ENCODE measurements at places on chromosomes 1 and 21.

DNA sequence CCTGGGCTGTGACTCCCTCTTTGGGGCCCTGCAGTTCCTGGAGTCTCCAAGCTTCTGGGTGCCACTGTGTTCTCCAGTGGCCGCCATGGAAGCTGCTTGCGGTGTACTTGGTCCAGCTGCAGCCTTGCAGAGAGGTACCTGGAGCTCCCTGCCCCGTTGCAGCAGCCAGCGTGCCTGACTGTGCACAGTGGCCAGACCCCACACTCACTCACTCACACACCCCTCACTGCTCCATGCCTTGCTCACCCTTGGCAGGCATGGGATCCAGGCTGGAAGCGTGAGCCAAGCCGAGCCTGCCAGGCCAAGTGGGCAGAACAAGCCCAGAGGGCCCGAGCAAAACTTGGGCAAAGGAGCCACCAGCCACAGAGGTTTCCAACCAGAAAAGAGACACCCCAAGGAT is 43.0 kb downstream of the MATN1 start:
- DNase-seq = no peak

DNA sequence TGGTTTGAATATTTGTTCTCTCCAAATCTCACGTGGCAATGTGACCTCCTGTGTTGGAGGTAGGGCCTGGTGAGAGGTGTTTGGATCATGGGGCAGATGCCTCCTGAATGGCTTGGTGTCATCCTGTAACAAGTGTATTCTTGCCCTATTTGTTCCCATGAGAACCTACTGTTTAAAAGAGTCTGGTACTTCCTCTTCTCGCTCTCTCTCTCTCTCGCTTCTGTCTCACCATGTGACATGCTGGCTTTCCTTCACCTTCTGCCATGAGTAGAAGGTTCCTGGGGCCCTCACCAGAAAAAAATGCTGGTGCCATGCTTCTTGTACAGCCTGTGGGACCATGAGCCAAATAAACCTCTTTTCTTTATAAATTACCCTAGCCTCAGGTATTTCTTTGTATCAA is 8.4 kb upstream of the PAXBP1 start:
- DNase-seq = no peak

DNA sequence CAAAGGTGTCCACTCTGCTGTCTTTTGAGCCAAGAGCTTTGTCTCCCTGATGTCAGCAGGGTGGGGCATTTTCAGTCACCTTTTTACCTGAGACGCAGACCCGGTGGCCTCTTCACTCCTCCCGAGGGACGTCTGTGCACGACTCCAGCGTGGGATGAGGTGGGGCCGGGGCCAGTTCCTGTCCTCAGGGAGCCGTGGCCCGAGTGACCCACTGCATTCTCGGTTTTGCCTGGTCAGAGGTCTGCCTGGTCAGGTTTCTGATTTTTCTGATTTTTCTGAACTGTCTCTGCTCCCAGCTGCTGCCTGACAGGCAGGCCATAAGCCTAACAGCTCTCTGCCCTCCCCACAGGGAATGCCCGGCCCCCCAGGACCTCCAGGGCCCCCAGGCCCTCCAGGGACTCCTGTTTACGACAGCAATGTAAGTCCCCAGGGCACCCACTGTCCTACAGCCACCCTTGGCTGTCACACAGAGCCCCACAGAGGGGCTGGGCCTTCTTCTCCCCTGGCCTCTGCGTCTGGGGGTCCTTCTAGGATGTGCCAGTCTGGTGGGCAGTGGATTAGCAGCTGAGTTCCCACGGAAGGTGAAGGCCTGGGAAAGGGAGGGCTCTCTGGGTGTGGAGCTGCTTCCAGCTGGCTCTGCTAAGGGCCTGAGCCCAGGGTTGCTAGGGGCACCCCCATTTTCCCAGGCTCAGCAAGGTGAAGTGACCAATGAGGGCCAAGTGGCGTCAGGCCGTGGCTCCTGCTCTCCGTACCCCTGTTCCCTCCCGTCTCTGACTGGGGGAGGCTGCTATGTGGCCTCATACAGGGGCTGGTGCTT is 45.9 kb downstream of the SLC19A1 start:
- no peak for DNase-seq

- DNase-seq = no peak
These were observed 106.9 kb downstream of the KCNJ15 start for GRCh38 chr21:38363693-38364092.

DNA sequence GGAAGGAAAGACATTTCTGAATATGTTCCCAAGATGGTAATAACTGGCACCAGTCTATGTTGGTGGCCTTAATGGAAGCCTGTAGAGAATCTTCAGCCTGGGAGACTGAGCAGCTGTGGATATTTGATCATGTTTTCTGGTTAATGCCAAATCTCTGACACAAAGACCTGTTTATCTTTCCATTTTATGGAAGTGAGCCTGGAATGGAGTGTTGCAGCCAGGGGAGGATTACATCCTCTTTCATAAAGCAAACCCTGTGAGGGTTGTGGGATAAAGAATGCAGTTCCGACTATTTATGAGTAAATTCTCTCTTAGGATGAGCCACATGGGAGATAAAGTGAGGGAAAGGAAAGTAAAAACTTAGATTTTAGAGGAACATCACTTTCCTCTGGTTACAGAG is 144.1 kb downstream of the PCP4 start:
- no peak for DNase-seq

DNA sequence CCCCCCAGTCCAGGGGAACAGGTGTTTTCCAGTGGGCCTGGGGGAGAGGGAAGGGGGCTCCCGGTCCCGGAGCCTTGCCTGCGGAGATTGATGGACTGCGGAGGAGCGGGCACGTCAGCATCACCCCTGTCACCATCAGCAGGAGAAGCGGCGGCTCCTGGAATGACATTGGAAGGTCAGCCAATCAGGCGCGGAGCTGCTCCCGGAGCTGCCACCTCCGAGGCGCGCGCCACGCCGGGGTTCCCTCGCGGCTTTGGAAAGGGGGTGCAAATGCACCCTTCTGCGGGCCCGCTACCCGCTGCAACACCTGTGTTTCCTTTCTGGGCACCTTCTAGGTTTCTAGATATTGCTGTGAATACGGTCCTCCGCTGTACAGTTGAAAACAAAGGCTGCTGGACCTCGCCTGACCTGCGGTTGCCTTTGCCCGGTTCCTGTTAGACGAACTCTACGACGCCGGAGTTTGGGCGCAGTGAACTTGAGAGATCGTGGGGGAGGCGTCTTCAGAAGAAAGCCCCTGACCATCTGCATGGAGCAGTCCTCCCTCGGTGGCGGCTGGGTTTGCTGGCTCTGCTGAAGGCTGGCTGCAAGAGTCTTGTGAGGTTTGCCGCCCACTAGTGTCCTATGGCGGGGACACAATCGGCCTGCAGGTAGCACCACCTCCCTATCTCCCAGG is 5.3 kb downstream of the DSCAM start:
- no peak for DNase-seq

- no peak for DNase-seq
These were observed 11.5 kb upstream of the TMEM51 start for GRCh38 chr1:15141935-15142539.

- DNase-seq = no peak
These were observed 13.3 kb downstream of the RPS6KA1 start for GRCh38 chr1:26542771-26543451.

GRCh38 chr1:178573330-178573729 is 60.4 kb downstream of the TEX35 start:
- no peak for DNase-seq

GRCh38 chr21:28669321-28669720 is 323.4 kb downstream of the LTN1 start:
- no peak for DNase-seq

GRCh38 chr1:162497104-162497722 is 405 bp upstream of the UHMK1 start:
- DNase-seq = no peak

DNA sequence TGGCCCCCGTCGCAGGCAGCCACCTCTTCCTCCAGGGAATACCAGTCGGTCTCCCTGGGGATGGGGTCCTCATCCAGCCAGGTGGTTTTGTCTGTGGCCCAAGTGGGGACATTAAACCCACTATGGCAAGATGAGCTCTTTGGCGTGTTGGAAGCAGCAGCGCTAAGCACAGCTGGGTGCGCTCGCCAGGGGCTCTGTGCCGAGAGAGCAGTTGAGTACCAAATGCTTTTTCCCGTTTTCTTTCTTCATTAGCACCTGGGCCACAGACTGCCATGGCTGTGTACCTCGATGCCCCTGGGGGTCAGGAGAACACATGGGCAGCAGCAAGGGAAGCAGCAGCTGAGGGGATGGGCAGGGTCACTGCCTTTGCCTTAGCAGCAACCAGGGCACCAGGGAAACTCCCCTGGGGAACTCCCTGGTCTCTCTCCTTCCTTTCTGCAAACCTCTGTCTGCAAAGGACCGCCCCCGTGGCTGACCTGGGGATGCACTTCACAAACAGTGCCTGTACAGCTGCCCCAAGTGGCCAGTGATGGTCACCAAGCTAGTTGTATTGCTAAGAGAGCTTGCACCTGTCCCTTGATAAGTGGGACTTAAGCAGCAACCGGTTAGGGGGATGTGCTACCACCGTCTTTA is 31.1 kb downstream of the EDARADD start:
- no peak for DNase-seq

GRCh38 chr1:221994274-221994698 is 252.4 kb upstream of the DUSP10 start:
- no peak for DNase-seq

DNA sequence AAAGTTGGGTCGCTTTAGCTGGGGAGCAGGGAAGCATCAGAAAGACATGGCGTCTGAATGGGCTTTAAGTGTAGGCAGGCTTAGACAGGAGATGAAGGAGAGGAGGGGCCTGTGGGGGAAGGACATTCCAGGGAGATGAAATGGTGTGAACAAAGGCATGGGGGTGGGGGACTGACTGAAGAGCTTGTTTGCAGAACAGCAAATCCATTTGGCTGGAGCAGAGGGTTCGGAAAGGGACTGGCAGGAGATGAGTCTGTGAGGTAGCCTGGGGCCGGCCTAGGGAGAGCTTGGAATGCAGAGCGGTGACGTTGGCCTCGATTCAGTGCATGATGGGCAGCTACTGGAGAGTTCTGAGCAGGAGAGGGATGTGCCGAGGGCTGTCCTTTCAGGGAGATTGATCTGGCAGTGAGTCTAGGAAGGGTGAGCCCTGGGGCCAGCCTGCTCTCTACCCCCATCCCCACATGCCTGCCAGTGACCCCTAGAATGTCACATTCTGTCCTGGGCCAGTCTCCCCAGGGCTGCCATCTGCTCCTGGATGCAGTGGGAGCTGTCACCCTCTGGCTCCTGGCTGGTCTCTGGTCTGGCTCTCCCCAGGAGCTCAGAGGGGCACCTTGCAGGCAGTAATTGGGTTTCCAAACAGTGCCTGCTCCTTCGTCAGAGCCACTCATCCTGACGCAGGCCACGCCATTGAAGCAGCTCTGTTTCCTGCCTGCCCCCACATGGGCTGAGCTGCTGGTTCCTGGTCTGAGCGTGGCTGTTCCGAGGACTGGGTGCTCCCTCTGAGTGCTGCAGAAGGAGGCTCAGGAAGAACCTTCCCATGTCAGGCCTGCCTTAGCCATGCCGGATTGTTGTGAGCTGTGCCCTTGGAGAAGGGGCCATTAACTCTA is 22.3 kb upstream of the TMEM222 start:
- no peak for DNase-seq

DNA sequence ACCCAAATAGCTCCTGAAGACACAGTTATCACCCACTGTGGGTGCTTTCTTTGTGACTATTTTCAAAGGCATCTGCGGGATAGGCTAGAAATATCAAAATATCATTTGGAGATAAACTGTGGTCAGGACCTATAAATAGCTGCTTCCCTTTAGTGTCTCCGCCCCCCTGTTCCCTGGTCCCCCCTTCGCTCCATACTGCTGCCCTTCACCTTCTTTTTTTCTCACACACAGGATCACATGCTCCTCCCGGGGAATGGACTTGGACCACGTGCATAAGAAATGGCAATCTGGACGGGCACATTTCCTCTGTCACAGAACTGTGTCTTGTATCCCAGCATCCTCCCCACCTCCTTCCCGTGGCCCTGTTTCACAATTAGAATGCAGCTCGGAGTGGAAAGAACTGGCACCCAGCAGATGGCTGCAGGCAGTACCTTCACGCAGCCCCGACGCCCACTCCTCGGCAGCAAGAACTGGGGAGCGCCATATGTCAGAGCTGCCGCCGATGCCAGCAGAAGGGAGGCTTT is 68.8 kb upstream of the SSX2IP start:
- no peak for DNase-seq

DNA sequence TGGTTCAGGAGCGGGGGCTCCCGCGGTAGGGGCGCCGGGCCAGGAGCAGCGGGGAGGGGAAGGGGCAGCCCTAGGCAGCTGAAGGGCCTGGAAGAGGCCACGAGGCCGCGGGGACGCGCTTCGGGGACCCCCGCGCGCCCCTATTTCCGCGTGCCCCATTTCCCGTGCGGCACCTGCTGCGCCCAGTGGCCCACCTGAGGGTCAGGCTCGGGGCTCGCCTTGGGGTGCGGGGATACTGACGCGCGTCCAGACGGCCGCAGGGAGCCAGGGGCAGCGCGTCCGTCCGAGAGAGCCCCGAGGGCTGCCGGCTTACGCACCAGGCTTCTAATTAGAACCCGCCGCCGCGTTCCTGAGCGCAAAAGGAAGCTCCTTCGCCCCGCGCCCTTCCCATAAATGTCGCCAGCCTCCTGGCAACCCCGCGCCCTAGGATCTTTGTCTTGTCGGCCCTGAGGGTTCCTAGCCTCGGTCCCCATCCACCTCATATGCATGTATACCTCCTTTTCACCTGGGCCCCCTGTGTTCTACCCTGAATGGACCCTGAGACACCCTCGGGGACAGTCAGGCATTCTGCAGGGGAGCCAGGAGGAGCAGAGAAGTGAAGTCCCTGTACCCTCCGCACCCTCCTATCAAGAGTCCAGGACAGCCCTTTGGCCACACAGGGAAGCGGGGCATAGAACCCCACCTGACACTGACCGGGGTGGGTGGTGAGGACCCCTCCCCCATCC is 1.8 kb downstream of the WNT3A start:
- peak; percentile 77 for DNase-seq

GRCh38 chr21:34781526-34781925 is 112.7 kb downstream of the CLIC6 start:
- DNase-seq = peak; percentile 25

DNA sequence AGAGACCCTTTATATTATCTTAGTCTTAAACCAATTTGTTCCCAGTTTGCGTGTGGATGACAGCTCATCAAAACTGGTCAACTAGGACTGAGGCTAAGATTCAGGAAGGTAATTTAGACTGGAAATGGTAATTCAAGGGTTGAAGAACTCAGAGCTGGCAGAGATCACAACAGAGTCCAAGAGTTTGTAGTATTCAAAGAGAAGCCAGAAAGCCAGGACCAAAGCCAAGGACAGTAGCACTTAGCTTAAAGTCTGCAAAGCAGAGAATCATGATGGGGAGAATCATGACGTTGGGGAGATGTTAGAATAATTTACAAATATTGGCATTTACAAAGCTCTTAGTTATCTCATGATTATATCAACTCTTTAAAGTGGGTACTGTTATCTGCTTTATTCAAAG is 32.6 kb downstream of the RNF11 start:
- DNase-seq = no peak

GRCh38 chr21:28875078-28875477 is 117.6 kb downstream of the LTN1 start:
- no peak for DNase-seq

DNA sequence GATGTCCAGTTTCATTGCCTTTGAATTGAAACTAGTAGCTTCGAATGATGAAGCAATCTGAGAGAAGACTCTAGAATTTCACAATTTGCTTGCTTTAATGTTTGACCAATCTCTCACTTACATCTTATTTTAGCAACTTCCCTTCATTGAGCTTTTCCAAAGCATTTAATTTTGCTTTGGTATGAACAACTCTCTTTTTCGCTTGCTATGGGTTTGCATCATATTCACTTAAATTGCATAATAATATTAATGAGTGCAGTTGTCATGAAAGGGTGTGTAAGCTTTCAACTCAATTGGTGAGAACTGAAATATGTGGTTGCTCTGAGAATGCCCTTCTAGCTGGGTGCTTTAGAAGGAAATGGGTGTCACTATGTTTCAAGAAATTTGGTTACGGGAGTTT is 309.2 kb downstream of the HLX start:
- DNase-seq = no peak

- DNase-seq = no peak
These were observed 83.5 kb downstream of the SPAG17 start for GRCh38 chr1:118101515-118101844.
